Esophagus squamous epithelium (tissue), 5 donors: ENCODE measurements at places on chromosomes 5 and 9. TPM values are rescaled to one million over a fixed set of nuclear protein-coding genes. Genes with fewer than 3 reads are reported as not detected.

- H3K27ac ChIP-seq, result no peak overlapping the region
- H3K4me3 ChIP-seq, result no peak overlapping the region
- no peaks in the 10 kb centered on the region for H3K27me3 ChIP-seq
- DNase-seq, result no peak
- H3K4me1 ChIP-seq, result peaks cover 4% of the 10 kb centered on the region
Observed at GRCh38 chr5:509611-510185, 14.6 kb downstream of the SLC9A3 start.

DNA sequence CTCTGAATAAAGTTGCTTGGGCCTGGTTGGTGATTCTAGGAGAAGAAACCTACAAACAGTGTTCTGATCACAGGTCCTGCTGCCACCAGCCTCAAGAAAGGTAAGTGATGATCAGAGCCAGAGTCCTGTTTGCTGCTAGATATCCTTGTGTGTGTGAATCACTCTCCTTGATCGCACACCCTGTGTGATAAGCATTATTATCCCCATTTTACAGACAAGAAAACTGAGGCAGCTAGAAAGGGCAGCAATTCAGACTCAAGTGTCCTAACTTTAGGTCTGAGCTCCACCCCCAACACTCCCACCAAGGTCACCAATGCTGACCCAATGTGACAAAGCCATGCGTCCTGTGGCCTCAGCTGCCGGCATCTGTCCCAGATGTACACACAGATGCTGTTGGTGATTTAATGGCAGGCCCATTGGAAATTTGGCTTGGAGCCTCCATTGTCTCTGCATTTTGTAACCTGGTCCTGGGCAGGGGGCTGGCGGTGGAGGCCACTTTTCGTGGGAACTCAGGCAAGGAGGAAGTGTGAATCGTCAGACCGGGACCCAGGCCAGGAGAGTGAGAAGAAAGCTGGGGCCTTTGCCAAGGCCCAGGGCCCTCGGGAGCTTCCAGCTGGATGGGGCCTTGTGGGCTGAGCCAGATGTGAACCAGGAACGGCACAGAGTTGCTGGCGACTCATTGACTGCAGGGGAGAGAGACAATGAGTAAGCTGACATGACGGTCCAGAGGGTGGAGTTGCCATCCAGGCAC is 29.8 kb upstream of the GGTA1 start:
- no peaks in the 10 kb centered on the region for H3K36me3 ChIP-seq
- H3K27me3 ChIP-seq, result no peaks in the 10 kb centered on the region
- peak; percentile 51 for DNase-seq
- peaks cover 5% of the 10 kb centered on the region for H3K4me1 ChIP-seq

GRCh38 chr5:146744068-146744745 is 134.3 kb downstream of the PPP2R2B start:
- H3K36me3 ChIP-seq, result no peaks in the 10 kb centered on the region
- no peak overlapping the region for H3K27ac ChIP-seq
- no peak overlapping the region for H3K4me3 ChIP-seq
- no peaks in the 10 kb centered on the region for H3K27me3 ChIP-seq
- no peak for DNase-seq

DNA sequence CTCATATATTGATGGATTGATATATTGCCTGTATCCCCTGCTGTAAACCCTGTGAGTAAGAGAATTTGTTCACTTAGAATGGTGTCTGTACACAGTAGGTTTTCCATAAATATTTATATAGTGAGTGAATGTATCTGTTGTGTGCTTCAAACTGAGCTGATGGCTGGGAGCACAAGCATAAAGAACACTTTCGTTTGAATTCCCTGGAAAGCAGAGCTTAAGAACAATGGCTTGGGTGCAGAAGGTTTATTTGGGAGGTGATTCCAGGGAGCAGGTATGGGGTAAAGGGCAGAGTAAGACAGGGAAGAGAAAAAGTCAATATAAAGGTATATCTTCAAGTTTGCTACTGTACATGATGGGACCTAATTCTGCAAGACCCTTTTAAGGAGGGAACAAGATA is 190.9 kb upstream of the TRIM32 start:
- H3K27me3 ChIP-seq, result no peaks in the 10 kb centered on the region
- no peak for DNase-seq
- H3K36me3 ChIP-seq, result no peaks in the 10 kb centered on the region
- H3K4me1 ChIP-seq, result peaks cover 17% of the 10 kb centered on the region

- no peaks in the 10 kb centered on the region for H3K27me3 ChIP-seq
- no peak for DNase-seq
- H3K36me3 ChIP-seq, result peaks cover 11% of the 10 kb centered on the region
- H3K4me3 ChIP-seq, result no peak overlapping the region
Observed at GRCh38 chr9:2181792-2182191, 166.6 kb downstream of the SMARCA2 start.

Gene PDE8B
- total RNA-seq, result 0.79 TPM
